Urothelium cell line (cell line): ENCODE measurements at places on chromosomes 7 and 10.

GRCh38 chr10:103416436-103417147 lies 20.2 kb downstream of the PDCD11 start:
- DNase-seq: peak; percentile 33

GRCh38 chr7:18498341-18498740 lies 2.8 kb downstream of the HDAC9 start:
- DNase-seq: no peak

GRCh38 chr10:10233229-10233628 lies 784.4 kb upstream of the CELF2 start:
- no peak for DNase-seq

- DNase-seq: peak; percentile 76
These were observed 40.5 kb upstream of the SLF2 start for GRCh38 chr10:100872034-100872791.

GRCh38 chr10:79112881-79113431 lies 44.2 kb downstream of the ZMIZ1 start:
- peak; percentile 86 for DNase-seq

DNA sequence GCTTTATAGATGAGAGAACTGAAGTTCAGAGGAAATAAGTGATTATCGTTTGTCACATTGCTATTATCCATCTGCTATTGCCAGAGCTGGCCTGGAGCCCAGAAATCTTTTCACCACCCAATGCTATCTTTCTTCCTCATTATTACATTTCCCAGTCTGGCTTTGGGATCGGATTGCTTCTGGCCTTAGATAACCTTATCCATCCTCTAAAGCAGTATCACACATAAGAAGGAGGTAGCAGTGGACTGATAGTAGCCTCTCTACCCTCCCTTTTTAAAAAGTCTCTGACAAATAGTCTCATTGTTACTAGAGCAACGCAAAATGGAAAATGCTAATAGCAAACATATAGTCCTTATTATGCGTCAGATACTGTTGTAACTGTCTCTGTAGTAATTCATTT lies 1.3 kb upstream of the CLDN12 start:
- no peak for DNase-seq
